AG09309 (cell line): ENCODE measurements at places on chromosomes 11 and 22.

DNA sequence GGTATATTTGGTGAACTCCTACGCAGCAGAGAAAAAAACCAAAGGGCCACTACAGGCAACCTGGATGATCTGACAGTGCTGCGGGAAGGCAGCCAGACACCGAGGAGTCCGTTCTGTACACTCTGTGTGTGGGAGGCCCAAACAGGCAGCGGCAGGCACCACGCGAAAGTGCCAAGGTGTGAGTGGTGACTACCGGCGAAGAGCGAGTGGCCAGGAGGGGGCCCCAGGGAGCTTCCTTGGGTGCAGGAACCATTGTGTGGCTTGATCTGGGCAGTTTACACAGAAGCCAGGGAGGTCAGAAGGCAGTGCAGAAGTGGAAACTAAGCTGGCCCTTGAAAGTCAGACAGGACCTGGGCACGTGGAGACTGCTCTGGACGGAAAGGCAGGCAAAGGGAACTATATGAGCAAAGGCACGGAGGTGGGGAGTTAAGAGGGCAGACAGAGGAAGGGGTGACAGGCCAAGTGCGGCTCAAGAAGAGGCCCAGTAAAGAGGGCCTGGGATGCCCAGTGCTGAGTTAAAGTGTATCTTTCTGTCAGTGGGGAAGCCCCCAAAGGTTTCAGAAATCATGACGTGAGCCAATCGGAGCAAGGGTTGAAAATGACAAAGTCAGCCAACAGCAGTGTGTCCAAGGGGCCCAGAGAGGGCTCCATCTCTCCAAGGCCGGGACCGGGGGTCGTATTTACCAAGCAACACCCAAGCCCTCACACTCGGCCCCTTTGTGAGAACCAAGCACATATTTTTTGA is 10.6 kb downstream of the TMEM184B start:
- DNase-seq, result no peak

GRCh38 chr11:78573681-78574080 is 983 bp downstream of the NARS2 start:
- no peak for DNase-seq

DNA sequence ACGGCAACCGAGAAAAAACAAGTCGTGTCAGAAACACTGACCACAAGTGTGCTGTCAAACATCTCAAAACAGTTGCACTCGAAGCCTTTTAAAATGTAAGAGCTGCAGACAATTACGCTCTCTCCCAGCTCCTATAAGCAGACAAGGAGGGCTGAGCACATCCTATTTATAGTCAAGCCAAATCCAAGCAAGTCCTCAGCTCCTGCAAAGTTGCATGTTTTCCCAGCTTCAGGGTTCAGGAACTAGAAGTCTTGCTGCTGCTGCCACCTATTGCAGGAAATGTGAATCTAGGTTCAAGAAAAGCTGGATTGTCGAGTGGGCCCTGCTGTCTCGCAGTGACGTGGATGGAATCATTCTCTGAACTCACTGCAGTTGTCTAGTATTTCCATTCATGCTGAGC is 15.5 kb downstream of the EFCAB6 start:
- DNase-seq, result peak; percentile 53

GRCh38 chr22:25069426-25069757 is 116.9 kb downstream of the KIAA1671 start:
- no peak for DNase-seq

DNA sequence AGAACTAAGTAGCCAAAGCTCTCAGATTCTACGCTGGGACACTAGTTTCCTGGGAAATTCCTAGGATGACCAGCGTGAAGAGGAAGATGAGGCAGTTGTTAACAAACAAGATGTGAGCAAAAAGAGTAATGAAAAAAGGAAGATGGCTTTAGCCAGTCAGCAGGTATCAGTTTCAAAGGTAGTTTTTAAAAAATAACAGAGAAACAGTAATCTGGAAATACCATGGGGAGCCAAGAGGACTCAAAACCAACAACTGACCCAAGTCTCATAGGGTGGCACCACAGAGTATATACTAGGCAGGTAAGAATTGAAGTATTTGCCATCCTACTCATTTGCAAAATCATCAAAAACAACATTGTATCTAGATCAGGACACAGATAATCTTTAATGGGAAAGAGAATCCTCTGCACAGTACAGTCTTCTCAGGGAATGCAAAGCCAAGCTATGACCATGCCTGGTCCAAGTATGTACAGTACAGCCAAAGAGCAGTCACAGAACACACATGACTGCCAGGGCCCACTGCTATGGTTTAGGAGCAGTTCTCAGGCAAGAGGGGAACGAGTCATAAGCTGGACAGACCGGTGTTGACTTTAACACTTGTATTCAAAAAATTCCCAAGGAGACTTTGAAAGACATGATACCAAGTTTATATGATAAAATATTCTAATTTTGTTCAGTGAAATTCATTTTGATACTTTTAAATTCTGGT is 20.6 kb downstream of the MSANTD4 start:
- DNase-seq, result no peak

DNA sequence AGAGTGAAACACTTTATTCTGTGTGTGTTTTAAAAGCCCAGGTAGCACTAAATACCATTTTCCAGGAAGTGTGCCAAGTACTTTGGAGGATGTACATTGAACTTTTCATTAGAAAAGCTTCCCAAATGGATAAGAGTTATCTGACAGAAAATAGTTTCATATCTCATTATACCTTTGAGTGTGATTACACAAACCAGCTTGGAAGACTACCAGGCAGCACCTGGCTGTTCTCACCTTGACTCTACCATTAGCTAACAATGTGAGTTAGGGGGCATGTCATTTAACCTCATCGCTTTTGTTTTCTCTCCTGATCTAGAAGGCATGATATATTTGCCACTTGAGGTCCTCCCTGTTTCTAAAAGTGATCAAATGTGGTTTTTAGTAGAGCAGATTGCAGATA is 50.2 kb downstream of the GRM5 start:
- DNase-seq, result no peak

DNA sequence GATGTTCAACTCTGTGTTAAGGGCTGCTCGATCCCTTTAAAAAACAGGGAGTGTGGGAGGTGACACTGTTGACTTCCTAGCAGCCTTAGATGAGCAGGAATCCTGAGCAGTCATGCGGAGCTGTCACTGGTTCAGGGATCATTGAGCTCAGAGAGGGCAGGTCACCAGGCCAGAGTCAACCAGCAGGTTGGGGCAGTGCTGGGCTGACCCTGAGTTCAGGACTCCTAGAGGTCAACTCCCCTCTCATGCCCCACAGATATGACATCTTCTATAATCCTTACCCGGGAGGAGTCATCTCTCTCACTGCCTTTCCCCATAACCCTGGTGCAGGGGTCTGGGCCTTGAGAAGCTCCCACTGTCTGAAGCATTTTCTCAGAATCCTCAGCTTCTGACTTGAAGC is 12.9 kb upstream of the WNT11 start:
- DNase-seq, result no peak

- no peak for DNase-seq
These were observed 16.1 kb downstream of the RTN4R start for GRCh38 chr22:20251981-20252380.

GRCh38 chr11:15944460-15944859 is 411.9 kb downstream of the SOX6 start:
- DNase-seq, result no peak

DNA sequence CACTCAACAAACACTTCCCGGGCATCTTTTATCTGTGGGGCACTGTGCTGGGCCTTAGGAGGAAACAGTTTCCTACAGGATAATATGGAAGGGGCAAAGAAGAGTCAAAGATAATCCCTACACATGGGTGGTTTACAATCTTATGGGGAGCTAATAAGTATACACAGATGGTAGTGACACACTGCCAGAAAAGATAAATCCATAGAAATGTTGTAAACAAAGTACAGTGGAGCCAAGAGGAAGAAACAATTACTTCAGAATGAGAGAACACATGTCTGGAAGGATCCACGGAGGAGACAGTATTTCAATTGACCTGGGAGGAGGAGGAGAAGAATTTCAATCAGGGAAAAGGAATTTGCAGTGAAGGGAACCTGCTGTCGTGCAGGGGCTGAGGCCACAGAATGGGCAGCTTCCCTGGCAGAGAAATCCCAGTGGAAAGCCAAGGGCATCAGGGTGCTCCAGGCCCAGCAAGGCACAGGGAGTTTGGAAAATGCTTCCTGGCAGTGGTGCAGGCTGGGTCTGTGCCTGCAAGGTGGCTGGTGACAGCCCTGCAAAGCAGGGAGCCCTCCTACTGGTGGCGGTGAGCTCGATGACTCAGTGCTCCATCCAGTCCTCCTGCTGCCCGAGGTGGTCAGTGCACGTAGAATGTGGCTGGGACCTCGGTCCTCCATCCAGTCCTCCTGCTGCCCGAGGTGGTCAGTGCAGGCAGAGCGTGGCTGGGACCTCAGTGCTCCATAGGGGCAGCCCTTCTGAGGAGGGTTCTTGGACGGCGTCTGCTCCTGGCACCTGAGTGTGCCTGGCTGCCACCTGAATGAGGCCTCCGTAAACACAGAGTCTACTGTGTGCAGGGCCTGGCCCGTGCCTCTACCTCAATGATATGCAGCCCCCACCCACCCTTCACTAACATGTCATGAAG is 444.3 kb upstream of the B3GAT1 start:
- no peak for DNase-seq

DNA sequence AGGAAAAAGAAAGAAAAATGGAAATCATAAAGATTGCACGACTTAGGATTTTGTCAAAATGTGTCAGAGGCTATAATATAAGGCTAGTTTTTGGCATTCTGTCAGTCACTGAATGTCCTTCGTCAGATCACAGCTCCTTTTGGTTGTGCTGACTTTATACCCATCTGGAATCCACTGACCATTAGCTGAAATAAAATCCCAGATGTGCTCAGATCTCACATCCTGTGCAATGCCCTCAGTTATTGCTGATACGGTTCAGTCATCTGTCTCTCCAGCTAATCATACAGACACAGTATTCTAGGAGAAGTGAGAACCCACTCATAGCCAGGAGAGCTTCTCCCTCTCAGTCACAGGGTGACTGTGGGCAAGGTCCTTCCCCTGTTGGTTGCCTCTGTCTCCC is 11.5 kb downstream of the CD44 start:
- no peak for DNase-seq

DNA sequence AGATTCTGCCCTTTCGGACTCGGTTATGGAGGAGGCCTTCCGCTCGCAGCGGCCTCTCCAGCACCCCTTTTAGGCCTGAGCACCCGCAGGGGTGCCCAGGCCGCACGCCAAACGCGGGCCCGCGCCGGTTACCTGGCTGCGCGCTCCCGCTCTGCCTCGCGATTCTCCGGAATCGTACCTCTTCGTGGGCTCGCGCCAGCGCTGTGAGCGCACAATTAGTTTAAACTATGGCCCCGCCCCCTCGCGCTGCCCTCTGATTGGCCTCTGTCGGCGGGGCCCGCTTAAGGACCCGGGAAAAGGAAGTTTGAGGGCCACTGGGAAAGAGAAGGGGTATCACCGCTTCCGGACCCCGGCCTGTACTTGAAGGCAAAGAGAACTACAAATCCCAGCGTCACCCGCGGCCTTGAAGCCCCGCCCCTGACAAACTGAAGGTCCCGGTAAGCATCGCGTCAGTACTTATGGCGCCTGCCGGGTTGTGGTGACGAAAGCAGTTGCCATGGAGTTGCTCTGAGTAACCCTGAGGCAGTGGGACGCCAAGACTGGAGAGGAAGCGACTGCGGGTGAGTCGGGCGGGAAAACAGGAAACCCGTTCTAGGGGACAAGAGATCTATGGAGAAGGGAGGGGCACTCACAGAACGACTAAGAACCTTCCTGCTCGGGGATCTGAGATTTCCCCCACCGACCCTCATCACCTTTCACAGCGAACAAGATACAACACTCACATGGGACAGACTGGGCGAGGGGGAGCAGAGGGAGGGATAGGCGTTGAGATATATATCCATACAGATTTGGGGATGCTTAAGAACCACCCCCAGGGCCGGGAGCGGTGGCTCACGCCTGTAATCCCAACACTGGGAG is at the start of the genes LRRC51 and NUMA1:
Gene LRRC51 (plus strand): TSS at position 525 of the 858 bp plus-strand sequence. CDS start 8,234 bp downstream, outside the sequence.
Gene NUMA1 (minus strand): TSS at position 217 of the 858 bp plus-strand sequence. CDS start 44,599 bp downstream, outside the sequence.
- peak; percentile 100 for DNase-seq

DNA sequence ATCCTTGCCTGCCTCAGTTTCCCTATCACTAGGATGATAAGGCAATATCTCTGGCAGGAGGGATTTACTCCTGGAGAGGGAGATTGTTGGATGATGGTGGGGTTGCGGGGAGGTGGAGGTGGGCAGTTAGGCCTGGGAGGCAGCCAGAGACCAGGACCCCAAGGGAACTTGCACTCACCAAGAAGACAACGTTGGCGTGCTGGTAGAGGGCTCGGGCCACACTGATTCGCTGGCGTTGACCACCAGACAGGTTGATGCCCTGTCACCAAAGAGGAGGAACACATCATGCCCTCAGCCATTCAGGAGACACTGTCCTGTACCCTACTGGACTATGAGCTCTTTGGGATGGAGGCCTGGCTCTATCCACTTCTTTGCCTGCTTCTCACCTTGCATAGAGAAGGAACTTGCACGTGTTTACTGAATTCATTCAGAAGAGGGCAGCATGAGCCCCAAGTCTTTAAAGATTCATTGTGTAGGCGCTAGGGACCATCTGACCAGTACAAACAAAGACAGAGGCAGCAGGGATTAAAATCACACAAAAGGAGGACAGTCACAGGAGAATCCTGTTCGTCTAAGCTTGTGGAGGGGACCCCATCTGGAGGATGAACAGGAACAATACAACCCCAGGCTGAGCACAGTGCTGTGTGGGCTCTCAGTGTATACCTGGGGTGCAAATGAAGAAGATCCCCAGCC is 24.2 kb upstream of the KCNJ11 start:
- DNase-seq, result no peak

DNA sequence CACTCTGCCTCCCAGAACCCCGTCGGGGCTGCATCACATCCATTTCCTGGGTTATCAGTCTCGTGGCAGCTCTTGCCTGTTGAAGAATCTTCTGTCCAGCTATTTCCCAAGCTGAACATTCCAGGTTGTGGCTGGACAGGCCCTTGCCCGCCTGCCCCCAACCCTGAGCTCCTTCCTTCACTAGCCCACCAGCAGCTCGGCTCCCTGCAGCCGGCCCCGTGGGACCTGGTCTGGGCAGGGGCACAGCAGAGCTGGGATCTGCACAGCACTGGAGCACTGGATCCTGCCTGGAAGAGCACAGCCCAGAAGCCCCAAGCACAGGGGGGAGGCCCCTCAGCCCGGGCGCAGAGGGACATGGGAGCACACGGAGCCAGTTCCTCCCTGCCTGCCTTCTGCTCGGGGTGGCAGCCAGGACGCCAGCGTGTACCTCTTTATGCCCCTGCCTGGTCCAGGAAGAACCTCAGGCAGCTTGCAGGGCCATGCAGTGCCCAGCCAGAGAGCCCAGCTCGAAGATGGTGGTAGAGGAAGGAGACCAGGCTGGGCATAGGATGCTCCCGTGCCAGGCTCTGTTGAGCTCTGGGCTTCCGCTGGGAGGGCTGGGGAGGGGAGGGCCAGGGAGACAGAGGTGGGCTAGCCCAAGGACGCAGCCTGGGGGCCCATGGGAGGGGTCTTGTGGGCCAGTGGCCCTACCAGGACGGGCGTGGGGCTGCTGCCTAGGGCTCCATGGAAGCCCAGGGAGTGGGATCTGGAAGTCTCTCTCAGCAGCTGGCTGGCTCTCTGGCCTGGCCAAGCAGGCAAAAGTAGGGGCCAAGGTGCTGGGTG is 16.6 kb upstream of the GNB1L start:
- DNase-seq, result no peak

- no peak for DNase-seq
These were observed 53.7 kb upstream of the LRRC32 start for GRCh38 chr11:76724171-76724768.
